ENCODE measurements at places on chromosomes 7 and 10.

GRCh38 chr10:89377705-89378637 lies at the start of gene IFIT1B:
Gene IFIT1B, plus strand, starts transcription at chr10:89378056. Its CDS starts 80 bp downstream, at chr10:89378136.
- no peak for DNase-seq

DNA sequence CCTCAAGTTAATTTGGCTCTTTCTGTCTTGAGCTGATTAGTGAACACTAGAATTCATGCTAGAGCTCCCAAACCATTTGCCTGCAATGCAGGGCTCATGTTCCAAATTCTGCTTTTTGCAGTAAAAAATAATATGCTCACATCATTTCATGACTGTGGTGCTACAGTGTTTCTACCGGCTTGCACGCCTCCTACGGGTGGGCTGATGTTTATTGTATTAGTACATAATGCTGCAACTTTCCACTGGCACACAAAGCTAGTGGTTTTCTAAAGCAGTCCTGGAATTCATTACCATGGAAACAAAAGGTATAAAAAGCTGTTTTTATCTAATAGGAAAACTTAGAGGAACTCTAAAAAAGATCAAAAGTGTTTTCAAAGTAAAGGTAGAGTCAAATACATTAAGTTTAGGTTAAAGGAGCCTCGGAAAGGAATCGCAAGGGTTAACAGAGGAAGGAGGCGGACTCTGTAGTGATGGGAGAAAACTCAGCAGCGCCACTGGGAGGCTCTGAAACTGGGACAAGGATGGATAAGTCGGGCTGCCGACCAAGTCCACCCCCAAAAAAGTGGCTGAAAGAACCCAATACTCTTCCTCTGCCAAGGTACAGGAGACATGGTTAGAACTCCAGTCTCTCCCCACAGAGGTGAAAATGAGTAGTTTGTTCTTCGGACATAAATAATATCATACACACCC lies 25.9 kb downstream of the GRM8 start:
- DNase-seq, result no peak

GRCh38 chr10:89744026-89744425 lies 42.6 kb downstream of the KIF20B start:
- no peak for DNase-seq

GRCh38 chr10:101967713-101968112 lies 88.3 kb downstream of the ARMH3 start:
- DNase-seq, result no peak

DNA sequence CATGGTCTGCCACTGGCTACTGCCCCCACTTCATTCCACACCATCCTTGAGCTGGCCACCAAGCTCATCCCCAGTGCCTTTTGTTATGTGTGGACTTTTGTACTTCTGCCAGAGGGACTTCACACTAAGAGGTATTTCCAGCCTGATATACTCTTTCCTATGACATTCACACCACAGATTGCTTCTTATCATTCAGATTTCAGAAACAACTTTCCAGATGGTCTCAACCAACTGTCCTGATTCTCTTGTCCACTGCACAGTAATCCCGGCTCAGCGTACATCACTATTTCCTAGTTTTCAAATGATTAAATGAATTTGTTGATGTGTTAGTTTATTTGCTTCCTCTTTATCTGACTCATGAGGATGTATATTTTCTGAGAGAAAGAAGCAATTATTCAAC lies 7.1 kb downstream of the CDC14C start:
- no peak for DNase-seq

GRCh38 chr10:88076027-88076880 lies 212.8 kb downstream of the PTEN start:
- no peak for DNase-seq

DNA sequence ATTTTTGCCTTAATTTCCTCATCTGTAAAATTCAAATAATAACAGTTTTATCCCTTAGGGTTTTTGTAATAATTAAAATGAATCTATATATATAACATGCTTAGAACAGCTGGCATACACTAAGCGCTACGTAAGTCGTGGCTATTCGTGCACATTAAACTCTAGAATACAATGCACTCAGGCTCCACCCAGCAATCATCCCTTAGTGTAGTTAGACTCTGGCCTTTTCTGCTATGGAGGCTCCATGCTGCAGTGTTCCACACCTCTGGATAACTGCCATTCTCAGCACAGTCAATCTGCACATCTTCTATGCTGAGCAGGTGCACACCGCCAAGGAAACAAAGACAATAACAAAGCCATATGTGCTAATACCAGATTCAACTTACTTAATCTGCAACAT lies 92.9 kb downstream of the IPMK start:
- no peak for DNase-seq

DNA sequence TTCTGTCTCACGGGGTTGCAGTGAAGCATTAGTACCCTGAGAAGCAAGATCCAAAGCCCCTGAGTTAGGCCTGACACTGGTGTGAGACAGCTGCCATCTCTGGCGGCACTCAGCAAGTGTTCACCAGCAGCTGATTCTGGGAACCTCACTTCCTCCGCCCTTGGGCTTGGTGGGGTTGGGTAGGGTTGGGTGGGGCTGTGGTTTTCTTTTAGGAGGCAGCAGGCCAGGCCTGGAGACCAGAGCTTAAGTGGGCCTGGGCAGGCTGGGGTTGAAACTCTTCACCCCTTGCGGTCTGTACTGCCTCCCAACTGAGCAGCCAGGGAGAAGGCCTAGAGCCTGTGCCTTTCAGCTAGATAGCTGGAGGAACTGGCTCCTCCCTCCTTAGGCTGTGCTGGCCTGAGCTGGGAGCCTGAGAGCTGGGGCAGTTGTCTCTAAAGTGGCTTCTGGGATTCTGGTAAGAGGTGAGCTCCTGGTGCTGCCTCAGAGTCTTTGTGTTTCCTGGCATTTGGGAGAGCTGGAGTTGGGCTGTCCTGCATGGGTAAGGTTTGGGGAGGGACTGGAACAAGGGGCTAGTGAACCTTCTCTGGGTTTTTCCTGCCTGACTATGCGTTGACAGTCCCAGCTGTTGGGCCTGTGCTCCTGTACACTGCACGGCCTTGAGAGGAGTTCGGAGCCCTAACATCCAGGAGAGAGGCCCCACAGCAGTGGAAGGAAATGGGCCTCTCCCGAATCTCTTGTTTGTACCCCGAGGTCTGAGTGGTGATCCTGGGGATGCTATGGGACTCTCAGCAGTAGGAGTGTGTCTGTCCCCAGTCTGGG lies 5.1 kb downstream of the TSPAN14 start:
- peak; percentile 68 for DNase-seq

DNA sequence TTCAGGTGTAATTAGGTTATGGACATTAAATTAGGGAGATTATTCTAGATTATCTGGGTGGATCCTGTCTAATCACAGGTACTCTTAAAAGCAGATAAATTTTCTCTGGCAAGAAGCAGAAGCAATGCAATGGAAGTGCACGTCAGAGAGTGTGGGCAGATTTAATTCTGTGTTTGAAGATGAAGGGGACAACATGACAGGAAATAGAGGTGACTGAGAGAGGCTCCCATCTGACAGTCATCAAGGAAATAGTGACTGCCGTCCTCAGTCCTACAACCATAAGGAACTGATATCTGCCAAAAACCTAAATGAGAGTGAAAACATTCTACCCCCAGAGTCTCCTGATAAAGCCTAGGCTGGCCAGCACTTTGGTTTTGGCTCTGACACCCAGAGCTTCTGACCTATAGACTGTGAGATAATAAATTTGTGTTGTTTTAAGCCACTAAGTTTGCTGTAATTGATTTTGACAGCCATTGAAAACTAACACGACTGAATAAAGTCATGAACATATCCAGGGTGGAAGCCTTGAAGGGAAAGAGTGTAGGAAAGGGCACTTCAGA lies 30.5 kb upstream of the DDX50 start:
- DNase-seq, result peak; percentile 4

DNA sequence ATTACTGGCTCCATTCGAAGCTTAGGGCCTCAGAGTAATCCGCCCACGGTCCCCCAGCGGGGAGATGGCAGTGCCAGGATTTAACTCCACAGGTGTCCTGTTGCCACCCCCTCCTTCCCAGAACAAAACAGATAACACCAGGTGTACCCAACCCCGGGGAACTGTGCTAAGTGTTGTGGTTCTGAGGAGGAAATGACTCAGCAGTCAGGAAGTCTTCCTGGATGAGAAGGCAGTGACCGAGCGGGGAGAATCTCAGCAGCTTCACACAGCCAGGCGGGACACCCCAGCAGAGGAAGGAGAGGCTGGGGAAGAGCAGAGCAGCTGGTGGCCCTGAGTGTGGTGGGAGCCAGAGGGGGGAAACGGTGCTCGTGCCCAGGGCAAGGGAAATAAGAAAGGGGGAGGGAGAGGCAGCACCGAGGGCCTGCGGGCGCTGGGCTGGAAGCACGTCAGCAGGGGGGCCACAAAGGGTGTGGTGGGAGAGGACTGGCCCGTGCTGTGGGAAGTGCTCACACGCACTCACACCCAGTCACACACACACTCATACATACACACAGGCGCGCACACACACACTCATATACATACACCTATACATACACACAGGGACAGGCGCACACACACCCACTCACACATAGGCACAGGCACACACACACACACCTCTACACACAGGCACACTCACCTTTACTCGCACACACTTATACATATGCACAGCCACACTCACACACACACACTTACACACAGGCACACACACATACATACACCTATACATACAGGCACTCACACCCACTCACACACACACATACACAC lies 59.8 kb upstream of the CHST15 start:
- peak; percentile 25 for DNase-seq

DNA sequence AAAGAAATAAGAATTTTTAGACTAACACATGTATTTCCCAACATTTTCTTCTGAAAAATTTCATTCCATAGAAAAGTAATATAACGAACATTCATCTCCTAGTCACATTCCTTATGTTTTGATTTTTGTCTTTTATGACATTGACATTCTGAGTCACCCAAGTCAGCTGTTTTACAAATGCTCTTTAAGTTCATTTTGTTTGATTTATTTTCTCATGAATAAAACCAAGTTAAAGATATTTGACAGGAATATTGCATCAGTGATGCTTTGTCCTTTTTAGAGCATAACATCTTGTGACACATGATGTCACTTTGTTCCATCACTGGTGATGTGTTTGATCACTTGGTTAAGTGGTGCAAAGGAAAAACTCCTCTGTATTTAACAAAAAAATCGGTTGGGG lies 48.4 kb downstream of the HGF start:
- no peak for DNase-seq

DNA sequence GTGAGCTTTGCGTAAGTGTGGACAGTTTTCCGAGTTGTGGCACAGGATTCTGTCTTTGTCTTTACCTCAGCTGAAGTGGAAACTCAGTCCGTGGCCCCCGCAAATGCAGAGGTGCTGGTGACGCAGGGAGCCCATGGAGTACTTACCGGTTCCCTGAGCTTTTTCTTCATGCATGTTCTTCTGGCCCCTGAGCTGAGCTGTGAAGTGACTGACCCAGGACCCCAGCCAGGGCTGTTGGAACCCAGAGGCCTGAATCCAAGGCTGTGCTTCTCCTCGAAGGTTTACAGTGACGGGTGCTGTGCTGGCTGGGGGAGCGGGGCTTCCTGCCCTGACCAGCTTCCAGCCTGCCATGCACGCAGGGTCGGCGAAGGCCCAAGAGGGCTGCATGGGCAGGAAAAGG lies 223.5 kb downstream of the GLRX3 start:
- no peak for DNase-seq

- no peak for DNase-seq
These were observed 81.2 kb downstream of the RAMP3 start for GRCh38 chr7:45238806-45239205.

DNA sequence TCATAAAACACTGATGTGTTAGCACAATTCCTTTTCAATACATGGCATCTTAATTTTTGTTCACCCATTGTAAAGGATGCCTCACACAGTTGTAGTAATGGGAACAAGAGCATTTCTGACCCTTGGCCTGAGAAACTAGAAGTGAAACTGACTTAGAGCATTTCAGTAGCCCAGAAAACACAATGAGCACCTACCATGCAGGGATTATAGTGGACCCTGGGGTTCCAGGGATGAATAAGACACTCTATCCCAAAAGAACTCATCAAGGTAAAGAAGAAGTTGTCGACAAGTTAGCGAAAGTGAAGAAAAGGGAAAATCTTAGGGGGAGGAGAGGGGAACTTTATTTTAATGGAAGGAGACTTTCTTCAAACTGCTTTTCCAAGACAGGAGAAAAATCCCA lies 125.6 kb downstream of the NT5C2 start:
- DNase-seq, result no peak

GRCh38 chr7:19112274-19113001 lies 5.0 kb downstream of the TWIST1 start:
- DNase-seq, result no peak

DNA sequence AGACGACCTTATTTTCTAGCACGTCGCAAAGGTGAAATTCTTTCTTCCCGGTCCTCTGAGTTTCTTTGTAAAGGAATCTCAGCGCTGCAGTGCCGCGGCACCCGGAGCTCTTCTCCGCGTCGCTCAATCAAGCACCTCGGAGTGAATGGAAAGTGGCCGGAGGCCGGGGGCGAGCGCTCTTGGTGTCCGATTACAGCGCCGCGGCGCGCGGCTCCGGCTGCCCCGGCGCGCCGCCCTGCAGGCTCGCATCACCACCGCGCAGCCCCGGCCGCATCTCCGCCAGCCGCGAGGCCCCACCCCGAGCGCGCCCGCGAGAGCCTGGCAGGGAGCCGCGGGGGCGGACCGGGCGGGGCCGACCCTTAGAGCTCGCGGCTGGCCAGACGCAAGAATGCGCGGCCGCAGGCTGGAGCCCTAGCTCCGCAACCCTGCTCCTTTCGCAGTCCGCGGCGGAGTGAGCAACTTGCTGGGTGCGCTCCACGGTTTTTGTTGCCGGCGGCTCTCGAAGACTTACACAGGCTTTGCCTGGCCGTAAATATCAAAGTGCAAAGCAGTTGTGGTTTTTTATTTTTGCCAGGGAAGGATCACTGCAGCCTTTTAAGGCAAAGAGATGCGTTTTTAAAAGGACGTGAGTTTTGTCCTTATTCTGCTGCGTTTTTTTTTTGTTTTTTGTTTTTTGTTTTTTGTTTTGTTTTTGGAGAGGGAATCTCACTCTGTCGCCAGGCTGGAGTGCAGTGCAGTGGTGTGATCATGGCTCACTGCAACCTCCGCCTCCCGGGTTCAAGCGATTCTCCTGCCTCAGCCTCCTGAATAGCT lies at the start of gene SEMA3C:
TSS of gene SEMA3C (minus strand) at position 143 of the 813 bp plus-strand sequence. CDS start 2,270 bp downstream, outside the sequence.
- no peak for DNase-seq

DNA sequence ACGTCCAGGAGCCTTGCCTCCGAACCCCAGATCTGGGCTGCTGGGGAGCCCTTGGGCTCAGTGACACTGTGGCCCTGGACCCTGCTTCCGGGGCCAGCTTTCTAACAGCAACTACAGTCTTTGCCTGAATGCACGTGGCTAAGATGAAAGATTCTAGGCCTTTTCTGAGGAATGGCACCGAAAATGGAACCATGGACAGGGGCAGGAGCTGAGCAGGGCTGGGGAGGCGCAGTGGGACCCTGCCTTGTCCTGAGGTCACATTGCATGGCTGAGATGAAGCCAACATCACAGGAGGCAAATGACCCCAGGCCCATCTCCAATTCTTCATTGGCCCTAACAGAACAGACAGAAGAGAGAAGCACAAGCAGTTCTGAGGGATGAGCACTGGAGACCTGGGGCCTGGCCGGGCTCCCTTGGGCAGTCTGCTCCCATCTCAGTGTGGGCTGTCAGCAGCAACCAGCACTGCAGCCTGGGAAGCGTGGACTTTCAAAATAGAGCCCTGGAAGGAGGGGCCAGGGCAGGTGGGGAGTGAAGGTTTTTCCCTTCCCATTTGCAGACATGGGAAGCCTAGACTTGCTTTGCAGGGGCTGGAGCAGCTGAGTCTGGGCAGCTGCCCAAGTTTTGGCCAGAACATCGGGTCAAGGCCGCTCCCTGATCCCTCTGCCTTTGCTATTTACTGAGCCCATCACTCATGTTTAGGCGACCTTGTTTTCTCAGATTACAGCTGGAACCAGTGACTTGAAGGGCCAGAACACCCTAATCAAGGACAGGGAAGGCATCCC lies 114.4 kb upstream of the TCERG1L start:
- DNase-seq, result no peak

GRCh38 chr7:1218541-1219165 lies 14.0 kb upstream of the UNCX start:
- DNase-seq, result no peak

- peak; percentile 75 for DNase-seq
These were observed 63.7 kb upstream of the WAPL start for GRCh38 chr10:86585037-86585929.

Data from stimulated activated CD4-positive, alpha-beta T cell treated with anti-CD3 and anti-CD28 coated beads, Interleukin-4, amount 100 ng/mL, for 24 hours (primary cell).